SW480 (cell line): ENCODE measurements at places on chromosomes 6 and 20.

DNA sequence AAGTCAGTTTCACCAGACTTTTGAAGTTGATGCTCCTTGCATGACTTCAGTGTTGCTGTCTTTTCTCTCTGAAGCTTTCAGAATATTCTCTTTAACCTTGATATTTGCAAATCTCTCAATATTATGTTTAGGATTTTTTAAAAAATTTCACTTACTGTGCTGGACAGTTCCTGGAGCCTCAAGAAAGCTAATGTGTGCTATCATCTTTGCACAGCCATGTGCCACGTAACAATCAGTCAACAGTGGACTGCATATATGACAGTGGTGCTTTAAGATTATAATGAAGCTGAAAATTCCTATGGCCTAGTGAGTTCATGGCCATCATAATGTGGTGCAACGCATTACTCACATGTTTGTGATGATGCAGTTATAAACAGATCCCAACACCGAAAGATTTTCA is 59.1 kb upstream of the OGFRL1 start:
- no peak for DNase-seq

- peak; percentile 31 for DNase-seq
These were observed 2.9 kb downstream of the MAP7 start for GRCh38 chr6:136547336-136547735.

GRCh38 chr20:50513169-50514034 is 3.2 kb downstream of the PTPN1 start:
- no peak for DNase-seq

- no peak for DNase-seq
These were observed 77.6 kb downstream of the TBC1D7 start for GRCh38 chr6:13250703-13251102.

- no peak for DNase-seq
These were observed at the start of gene TCF15 for GRCh38 chr20:610130-611046. Gene TCF15, minus strand, starts transcription at chr20:610309. Its CDS starts 72 bp downstream, at chr20:610237.

DNA sequence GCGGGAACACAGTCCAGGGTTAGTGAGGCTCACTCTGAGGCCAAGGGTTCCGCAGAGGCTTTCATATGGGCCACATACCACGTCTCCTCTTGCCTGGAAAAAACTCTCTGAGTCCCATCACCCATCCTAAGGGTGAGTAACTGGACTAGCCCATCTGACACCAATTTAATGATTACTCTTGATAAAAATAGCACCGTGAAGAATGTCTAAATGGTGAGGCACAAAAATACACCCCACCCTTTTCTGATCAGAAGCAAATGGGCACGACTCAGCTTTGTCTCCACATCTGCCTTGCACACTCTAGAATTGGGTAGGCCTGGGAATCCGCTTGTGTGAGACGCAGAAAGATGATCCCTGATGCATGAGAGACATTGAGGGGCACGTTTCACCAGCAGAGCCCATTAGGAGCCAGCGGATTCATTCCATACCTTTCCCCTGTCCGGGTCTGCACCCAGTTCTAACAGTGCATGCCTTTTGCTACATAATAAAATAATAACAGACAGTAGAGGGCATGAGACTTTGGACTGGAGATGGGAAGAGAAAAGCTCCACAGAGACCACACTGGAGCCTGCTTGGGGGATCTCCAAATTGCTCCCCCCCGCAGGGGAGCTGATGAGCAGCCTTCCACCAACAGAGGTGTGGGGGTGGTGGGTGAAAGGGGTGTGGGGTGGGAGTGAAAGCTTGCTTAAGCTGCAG is 110.0 kb upstream of the KCNK16 start:
- DNase-seq: no peak

- no peak for DNase-seq
These were observed 73.4 kb downstream of the GMPR start for GRCh38 chr6:16311763-16312162.

GRCh38 chr6:72458521-72458920 is 163.3 kb upstream of the KCNQ5 start:
- no peak for DNase-seq

GRCh38 chr6:28105245-28105639 is 19.2 kb upstream of the ZSCAN16 start:
- peak; percentile 3 for DNase-seq

GRCh38 chr6:80331974-80332373 is 225.5 kb downstream of the BCKDHB start:
- no peak for DNase-seq

- no peak for DNase-seq
These were observed 162.5 kb downstream of the CDH4 start for GRCh38 chr20:61414455-61414991.

DNA sequence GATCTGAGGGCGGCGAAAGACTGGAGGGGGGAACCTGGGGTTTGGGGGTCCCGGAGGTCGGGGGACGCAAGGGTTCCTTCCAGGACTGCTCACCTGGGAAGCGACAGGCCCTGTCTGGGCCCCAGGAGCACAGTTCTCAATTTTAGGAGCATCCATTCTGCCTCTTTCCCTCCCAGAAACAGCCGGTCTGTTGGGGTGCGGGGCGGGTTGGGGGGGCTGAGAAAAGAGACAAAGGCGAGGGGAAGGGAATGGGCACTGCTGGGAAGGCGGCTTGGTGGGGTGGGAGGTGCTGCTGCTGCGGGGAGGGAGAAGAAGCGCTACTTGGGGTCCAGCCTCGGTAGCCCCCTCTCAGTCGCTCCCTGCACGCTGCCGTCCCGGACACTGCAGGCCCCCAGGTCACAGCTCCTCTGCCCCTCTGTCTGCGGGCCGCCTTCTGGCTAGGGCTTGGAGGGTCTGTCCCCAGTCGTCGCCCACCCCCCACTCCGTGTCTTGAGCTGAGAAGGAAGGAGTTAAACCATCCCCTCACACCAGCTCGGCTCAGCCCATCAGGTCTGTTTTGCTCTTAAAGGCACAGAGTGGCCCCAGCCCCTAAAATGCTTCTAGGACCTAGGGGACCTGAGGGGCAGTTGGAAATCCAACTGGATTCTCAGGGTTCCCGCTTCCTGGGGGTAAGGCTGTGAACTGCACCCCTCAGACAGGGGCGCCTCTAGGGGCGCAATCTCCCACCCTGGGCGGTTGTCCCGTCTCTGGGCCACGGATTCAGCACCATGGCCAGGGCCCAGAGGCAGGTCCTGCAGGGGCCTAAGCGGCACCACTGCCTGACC is 690 bp downstream of the GDAP1L1 start:
- DNase-seq: no peak

GRCh38 chr6:142271476-142271875 is 30.3 kb upstream of the ADGRG6 start:
- no peak for DNase-seq

GRCh38 chr6:113732384-113732966 is 124.7 kb upstream of the MARCKS start:
- DNase-seq: no peak

DNA sequence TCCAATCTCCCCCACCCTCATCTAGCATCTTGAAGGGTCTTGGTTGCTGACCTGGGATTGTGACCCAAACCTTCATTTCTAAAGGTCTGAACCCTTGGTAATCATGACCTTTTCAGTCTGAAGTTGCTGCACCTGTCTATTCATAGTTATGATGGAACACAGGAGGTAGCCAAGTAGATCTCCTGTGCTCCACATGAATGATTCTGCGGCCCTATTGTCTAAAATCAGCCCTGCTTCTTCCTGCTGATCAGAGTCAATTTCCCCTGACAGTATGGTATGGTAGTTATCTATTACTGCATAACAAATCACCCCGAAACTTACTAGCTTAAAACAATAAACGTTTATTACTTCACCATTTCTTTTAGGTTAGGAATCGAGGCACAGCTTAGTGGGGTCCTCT is 9.0 kb downstream of the OR2B6 start:
- DNase-seq: no peak

GRCh38 chr6:85975957-85976356 is 333.3 kb upstream of the SYNCRIP start:
- DNase-seq: no peak

GRCh38 chr6:26156850-26157250 is 69.6 kb downstream of the HFE start:
- no peak for DNase-seq

GRCh38 chr20:3276680-3277015 is 37.7 kb upstream of the SLC4A11 start:
- peak; percentile 39 for DNase-seq

GRCh38 chr6:166341977-166342348 is 382 bp downstream of the SFT2D1 start:
- DNase-seq: no peak

- no peak for DNase-seq
These were observed 77.2 kb downstream of the PFDN4 start for GRCh38 chr20:54284928-54285704.

- DNase-seq: peak; percentile 27
These were observed 128.8 kb downstream of the PHF3 start for GRCh38 chr6:63764318-63764916.

- DNase-seq: peak; percentile 42
These were observed 11.5 kb downstream of the LPIN3 start for GRCh38 chr20:41352106-41352505.

DNA sequence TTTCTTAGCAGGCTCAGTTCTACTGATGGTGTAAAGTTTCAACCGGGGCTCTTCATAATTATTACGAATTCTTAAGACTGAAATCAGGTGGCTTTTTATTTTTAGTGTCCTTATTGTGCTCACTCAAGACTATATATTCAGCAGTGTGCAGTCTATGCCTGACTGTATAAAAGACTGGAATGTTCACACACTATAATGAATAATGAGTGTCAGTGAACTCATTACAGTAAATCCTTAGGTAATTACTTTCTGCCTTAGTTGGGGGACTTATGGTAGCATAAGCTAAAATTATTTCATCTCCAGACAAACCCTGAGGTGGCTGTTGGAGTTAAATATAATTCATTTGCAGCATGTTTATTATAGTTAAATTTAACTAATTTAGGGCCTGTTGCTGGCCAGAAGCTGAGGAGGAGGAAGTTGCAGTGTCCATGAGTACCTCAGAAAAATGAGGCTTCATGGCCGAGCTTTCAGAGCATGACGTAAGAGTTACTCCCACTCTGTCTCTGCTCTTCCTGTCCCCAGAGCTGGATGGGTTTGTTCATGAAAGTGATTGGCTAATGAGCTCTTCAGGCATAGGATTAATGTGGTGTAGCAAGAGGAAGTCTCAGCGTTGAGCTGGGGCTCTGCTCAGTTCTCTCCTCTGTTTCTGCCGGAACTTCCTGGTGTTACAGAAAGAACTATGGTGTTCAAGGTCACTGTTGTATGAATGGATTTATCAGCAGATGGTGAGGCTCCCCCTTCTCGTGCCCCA is 335.7 kb downstream of the NRN1 start:
- DNase-seq: no peak

DNA sequence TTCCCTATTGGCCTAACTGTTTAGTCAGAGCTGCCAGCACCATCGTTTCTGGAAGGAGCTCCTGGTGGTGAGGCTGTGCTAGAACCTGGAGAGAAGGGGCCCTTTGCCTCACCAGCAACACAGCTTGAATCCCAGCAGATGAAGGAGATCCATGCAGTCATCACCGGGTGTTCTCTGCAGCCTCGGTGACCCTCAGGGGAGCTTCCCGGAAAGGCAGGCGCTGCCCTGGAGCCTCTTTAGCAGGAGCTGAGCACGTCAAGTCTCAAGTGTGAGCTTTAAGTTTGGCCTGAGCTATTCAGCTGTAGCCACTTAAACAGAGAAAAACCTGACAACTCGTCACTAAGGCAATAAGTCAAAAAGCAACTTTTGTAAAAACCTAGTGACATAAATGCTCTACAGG is 181.2 kb upstream of the FOXQ1 start:
- no peak for DNase-seq

- DNase-seq: no peak
These were observed 704.4 kb downstream of the UTRN start for GRCh38 chr6:144989319-144990107.

GRCh38 chr20:36454698-36455427 is 86.5 kb upstream of the MYL9 start:
- DNase-seq: peak; percentile 71

DNA sequence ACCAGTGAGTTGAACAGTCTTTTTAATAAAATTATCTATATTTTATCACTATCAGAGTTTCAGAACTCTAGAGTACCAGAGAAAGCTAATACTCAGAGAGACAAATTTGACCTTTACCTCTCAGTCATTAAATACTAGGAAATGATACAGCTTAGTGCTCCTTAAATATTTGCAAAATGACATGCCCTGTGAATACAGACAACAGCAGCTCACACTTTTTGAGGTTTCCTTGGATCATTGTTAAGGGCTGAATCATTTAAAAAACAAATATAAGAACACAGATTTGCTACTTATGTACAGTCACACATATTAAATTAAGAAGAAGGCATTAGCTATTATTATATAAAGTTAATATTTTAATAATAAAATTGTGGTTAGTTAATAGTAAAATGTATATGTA is 1158.7 kb upstream of the EYS start:
- no peak for DNase-seq

GRCh38 chr20:62500237-62500864 is 24.6 kb upstream of the GATA5 start:
- DNase-seq: peak; percentile 75

DNA sequence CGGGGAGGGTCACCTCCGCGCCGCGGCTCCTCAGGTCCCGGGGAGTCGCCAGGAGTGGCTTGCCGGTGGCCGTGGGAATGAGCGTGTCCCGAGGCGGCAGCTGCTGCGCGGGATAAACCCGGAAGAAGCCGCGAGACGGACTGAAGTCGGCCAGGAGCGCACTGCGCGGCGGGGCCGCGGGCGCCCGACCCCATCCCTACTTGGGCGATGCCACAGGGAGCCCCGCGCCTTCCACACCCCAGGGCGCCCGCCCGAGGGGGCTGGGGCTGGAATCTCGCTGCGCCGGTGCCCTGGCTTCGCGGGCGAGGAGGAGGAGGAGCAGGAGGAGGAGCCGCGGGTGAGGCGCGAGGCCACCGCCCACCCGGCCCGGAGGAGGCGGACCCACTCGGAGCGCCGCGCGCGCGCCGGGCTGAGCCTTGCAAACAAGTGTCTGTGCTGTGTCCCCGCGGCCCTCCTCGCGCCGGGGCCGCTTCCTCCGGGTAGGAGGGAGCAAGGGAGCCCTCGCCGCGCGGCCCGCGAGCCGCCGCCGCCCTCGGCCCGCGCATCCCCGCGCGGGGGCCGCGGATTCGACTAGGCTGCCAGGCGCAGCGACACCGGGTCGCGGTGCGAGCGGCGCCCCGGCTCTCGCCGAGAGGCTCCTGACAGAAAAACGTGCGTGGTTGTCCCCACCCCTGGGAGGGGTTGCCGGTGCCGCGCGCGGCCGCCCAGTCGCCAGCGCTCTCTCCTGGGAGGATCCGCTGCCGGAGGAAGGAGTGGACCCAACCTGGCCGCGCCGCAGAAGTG is at the start of gene ZDHHC14:
Gene ZDHHC14, plus strand, starts transcription at position 412 of the 783 bp plus-strand sequence.
- peak; percentile 73 for DNase-seq
